ENCODE measurements at places on chromosomes 6 and 20.

- DNase-seq: no peak
Observed at GRCh38 chr20:23149623-23150279, 63.6 kb upstream of the CD93 start.

GRCh38 chr6:156154896-156155295, 622.3 kb upstream of the ARID1B start:
- no peak for DNase-seq

DNA sequence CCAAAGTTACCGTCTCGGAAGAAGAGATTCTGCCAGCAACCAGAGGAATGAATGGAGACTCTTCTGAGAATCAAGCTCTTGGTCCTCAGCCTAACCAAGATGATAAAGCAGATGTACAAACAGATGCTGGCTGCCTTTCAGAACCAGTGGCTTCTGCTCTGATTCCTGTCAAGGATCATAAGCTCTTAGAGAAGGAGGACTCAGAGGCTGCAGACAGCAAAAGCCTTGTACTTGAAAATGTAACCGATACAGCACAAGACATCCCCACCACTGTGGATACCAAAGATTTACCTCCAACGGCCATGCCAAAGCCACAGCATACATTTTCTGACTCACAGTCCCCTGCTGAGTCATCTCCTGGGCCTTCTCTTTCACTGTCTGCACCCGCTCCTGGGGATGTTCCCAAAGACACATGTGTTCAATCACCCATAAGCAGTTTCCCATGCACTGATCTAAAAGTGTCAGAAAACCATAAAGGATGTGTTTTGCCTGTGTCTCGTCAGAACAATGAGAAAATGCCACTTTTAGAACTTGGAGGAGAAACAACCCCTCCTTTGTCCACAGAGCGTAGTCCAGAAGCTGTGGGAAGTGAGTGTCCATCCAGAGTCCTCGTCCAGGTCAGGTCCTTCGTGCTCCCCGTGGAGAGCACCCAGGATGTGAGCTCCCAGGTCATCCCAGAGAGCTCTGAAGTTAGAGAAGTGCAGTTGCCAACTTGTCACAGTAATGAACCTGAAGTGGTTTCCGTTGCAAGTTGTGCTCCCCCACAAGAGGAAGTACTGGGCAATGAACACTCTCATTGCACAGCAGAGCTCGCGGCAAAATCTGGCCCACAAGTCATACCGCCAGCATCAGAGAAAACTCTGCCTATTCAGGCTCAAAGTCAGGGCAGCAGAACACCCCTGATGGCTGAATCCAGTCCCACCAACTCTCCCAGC, 109.6 kb downstream of the RTN4IP1 start:
- DNase-seq: peak; percentile 81

DNA sequence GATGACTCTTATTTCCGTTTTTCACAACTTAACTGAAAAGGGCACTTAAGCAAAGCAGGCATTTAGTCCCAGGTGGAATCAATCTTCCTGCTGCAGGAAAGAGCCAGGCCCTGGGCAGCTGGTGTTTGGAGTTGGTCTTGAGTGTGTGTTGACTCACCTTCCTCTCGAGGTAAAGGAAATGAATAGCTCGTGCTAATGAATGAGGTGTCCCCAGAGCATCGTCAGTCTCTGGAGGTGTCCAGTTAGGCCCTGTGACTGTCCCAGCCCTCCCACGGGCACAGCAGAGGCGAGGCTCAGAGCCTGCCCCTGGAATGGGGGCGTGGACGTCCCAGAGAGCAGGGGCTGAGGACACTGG, 277.7 kb downstream of the NRN1 start:
- DNase-seq: no peak

GRCh38 chr6:132414322-132414721, 13.0 kb upstream of the MOXD1 start:
- DNase-seq: no peak

DNA sequence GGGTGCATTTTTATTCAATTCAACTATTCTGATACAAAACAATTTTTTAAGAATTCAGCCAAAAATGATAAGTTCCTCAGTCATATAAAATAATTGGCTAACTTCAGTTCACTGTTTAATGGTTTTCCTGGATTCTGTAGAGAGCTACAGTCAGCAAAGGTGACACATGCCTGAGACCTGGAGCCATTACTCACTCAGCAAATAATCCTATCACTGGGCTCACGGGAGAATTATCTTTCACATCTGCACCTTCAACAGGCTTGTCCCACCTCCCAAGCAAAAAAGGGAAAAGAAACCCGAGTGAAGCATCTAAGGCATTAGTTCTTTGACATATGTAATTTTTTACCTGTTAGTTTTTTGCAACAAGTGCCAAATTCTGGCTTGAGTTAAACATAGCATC, 34.9 kb upstream of the FOXA2 start:
- no peak for DNase-seq

DNA sequence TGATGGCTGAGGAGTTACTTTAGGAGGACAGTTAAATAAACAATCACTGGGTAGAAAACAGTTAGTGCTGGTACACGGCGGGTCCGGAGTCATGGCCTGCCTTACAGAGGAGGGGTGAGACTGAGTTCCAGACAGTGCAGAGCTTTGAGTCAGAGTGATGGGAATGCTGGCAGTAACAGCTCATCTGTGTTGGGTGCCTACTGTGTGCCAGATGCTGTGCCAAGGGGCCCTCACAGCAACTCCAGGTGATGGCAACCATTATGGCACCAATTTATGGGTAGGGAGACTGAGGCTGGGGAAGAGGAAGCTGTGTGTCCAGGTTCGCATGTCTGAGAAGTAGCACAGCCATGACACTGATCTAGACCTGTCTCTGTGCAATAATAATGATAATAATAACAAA, 132.6 kb downstream of the CEBPB start:
- DNase-seq: no peak

- DNase-seq: no peak
Observed at GRCh38 chr6:16600026-16600425, 161.2 kb downstream of the ATXN1 start.

DNA sequence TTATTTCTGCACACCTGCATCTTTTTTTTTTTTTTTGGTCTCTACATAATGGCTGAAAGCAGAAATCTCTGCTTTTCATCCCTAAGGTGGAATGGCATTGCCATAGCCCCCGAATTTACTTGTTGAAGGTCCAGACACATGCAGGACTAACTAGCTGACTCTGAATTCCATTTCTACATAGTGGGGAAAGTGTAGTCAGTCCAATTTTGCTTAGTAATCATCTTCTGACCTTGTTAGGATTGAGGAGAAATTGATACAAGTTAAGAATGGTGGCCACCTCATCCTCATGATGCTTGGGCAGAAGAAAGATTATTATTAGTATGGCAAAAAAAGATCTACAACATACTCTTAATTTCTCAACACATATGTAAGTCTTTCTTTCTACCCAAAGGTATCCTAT, 16.4 kb upstream of the FAM83B start:
- no peak for DNase-seq

- DNase-seq: no peak
Observed at GRCh38 chr6:141359953-141360352, 772.8 kb upstream of the GJE1 start.

GRCh38 chr6:121491576-121491975, 56.1 kb downstream of the GJA1 start:
- no peak for DNase-seq

GRCh38 chr6:124164343-124164742, 360.7 kb downstream of the NKAIN2 start:
- DNase-seq: no peak

DNA sequence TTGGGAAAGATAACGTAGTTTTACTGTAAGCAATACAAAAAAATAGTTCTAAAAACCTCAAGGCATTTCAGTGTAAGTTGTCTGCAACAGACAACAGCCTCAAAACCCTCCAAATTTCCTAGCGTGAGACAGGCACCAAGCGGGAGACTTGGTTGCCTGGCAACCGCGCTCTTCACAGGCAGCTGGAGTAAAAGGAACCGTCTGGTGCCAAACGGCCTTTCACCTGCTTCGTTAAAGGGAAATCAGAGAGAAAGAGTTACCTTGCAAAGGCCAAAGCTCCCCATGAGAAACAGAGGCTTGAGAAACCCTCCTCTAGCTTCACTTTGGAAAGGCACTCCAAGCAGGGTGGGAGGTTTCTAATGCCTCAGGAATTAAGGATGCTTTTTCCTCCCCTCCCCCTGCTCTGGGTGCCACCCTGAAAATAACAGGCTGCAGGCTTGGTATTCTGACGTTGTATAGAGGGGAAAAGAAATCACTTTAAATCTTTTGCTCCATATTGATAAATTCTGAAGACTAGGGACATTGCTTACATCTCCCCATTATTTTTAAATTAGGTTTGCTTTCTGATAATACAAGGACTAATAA, 129.7 kb upstream of the UFL1 start:
- no peak for DNase-seq

DNA sequence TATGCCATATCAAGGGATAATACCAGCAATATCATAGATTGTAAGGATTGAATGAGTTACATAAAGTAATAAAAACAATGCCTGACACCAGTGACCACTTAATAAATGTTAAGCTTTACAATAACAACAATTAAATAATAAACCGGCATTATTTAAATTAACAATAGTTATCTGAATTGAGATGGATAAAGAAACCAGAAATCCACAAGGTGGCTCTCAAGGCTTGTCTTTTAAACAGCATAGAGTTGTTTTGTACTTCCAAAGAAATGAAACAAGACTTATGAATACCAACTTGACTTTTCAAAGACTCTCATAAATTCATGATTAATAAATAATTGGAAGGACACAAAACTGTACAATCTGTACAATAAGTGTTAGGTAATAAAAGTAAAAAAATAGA, 203.1 kb downstream of the ASCC3 start:
- DNase-seq: no peak

DNA sequence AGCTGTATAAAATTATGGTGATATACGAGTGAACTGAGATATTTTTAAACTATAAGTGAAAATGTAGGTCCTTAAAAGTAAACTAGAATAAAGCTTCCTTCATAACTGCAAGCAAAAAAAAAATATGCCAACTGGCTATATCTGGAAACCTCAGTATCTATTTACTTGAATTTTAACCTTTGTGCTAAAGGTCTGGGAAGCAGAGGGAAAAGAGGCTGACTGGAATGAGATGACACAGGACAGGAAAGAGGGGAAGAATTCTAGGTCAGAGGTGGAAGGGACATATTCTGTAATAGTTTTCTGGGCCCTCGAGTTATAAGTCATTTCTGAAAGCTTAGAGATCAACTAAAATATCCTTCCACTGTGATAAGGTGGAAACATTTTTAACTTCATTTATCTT, 46.8 kb downstream of the AIG1 start:
- no peak for DNase-seq

GRCh38 chr20:23096097-23096496, 10.0 kb upstream of the CD93 start:
- no peak for DNase-seq

- DNase-seq: no peak
Observed at GRCh38 chr6:107418118-107418517, 41.2 kb downstream of the PDSS2 start.

- no peak for DNase-seq
Observed at GRCh38 chr6:28673787-28674671, 148.3 kb downstream of the GPX5 start.

DNA sequence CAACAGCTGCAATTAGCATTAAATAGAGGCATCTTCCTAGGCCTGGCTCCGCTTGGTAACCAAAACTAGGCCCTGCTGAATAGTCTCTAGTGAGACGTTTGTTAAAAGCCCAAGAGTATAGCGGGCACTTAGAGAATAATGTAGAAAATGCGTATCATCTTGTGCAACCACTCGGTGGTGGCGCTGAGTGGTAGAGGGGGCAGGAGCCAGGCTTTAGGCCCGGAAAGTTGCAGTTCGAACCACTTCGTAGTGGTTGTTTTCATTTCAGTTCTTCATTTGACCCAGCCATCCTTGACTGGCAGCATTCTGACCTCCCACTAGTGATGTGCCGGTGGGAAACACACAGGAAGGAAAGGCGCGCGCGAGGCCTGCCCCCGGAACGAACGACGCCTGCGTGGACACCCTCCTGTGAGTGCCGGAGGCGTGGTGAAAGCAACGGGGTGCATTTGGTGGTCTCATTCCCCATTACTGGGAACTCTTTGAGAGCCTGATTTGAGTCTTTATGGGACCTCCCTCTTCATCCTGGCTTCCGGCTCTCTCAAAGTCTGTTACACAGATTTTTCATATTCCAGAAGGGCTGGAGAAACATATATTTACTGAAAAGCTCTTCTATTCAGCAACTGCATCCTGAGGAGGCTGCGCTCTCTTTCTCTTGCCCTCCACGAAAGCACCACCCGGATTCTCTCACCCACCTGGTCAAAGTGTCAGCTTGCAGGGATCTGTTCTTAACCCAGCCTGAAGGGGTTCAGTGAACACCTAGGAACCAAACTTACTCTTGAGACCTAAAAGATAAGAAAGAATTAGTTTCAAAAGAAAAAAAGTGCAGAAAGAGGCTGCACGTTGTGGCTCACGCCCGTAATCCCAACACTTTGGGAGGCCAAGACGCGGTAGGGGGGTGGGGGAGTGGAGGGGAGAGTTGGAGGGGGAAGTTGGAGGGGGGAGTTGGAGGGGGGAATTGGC, 18.2 kb downstream of the GPX5 start:
- peak; percentile 13 for DNase-seq

- DNase-seq: no peak
Observed at GRCh38 chr6:108568551-108569305, 8.0 kb downstream of the FOXO3 start.

GRCh38 chr6:62998022-62998421, 213.2 kb upstream of the FKBP1C start:
- DNase-seq: no peak

- no peak for DNase-seq
Observed at GRCh38 chr20:59246691-59247400, 53.6 kb upstream of the EDN3 start.

- no peak for DNase-seq
Observed at GRCh38 chr20:20932156-20932555, 174.0 kb downstream of the LINC00237 start.

- no peak for DNase-seq
Observed at GRCh38 chr20:17108896-17109295, 117.9 kb upstream of the PCSK2 start.

GRCh38 chr6:15102241-15102640, 143.6 kb upstream of the JARID2 start:
- no peak for DNase-seq

- DNase-seq: no peak
Observed at GRCh38 chr20:51678026-51678697, 90.0 kb downstream of the ATP9A start.
